ENCODE measurements at places on chromosomes 12 and 14.

- no peak for DNase-seq
Observed at GRCh38 chr12:4763549-4763948, 43.3 kb downstream of the GALNT8 start.

- no peak for DNase-seq
Observed at GRCh38 chr14:62301911-62302310, 539.7 kb downstream of the SNAPC1 start.

GRCh38 chr12:47139000-47139681, 59.4 kb upstream of the AMIGO2 start:
- DNase-seq = no peak

DNA sequence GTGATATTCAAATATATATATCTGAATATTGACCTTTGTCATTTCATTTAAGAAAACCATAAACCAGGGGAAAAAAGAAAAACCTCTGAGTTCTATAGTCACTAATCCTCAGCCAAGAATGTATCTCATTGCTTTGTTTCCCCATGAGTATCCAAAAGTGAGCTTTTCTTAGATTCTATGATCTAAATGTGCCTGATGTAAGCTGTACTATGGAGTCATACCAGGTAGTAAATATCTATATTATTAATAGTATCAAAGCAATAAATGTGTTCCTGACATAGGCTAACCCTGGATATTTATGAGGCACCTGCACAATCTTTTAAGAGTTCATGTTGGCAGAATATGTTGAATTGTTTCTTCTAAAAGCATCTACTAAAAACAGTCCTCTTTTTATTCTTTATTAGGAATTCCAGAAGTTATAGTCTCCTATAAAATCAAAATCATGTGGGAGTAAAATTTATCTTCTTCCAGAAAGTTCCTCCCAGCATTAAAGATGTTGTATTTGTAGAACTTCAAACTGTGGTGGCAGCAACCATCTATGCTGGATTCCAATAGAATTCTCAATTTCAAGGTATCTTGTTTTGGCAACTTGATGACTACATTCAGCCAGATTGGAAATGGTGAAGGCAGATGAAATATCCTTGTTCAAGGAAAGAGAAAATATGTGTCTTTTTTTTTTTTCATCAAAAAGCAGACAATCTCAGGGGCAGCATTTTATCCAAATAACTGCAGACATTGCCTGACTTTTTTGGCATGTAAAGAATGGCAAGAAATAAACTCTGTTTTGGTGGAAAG, 139.7 kb upstream of the RASSF8 start:
- DNase-seq = no peak

DNA sequence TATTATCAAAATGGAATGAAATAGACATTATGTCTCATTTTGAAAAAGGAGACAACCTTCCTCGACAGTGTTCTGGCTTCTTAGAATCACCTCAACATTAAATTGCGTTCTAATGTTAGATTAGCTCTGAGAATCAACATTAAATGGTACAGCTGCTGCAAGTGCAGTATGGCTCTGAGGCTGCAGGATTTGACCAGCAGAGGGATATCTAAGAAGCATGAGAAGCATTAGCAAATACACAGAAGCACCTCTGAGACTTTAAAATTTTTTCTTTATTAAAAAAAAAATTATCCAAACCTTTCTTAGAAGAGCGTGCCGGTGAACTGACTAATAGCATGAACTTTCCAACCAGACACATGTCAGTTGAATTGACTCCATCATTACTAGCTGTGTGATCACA, 253.4 kb upstream of the LRIG3 start:
- no peak for DNase-seq

GRCh38 chr14:62077676-62078261, 315.5 kb downstream of the SNAPC1 start:
- DNase-seq = no peak

GRCh38 chr12:52368508-52368907, 1.2 kb upstream of the KRT85 start:
- DNase-seq = no peak

DNA sequence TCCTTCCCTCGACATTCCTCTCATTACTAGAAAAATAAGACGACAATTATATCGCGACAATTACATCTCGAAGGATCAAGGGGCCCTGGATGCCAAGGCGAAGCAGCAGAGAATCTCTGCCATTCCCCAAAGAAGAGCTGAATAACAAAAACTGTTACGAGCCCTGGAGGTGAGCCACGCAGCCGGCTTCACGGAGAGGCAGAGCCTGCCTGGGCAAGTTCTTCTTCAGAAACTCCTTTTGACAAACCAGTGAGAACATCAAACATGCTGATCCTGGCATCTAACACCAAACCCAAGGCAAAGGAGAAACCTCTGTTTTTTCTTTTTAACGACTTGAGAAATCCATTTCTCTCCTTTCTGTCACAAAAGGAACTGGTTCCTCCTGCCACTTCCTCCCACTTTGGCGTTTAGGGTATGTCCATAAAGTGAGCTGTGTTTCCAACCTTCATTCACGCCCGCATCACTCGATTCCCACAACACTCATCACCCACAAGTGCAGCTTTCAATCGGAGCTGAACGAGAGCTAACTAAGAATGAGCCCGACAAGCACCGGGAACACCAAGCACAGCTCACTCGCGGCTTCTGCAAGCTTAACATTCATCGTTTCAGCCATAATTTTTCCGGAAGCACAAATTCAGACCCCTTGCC, 21.5 kb downstream of the CCDC88C start:
- DNase-seq = no peak

GRCh38 chr12:118311666-118312065, 61.0 kb downstream of the TAOK3 start:
- DNase-seq = no peak

- DNase-seq = no peak
Observed at GRCh38 chr14:34460841-34461240, 1.2 kb downstream of the SPTSSA start.

DNA sequence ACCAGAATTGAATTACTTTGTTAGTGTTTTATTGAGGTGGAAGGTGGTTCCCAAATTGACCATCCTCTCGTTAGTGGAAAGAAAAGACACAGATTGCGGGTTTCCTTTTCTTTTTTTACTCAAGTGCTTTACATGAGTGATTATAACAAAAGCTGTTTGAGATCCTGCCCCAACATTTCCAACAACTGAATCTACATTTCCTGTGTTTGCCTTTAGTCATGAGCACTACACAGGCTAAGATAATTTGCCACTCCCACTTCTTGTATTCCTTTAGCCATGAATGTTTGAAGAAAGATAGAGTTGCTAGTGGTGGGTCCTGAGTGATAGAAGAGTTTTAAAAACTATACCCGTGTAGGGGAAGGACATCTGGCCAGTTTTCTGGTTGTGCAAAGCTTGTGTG, 16.0 kb downstream of the RERGL start:
- no peak for DNase-seq

GRCh38 chr12:56221232-56221756, 428 bp downstream of the RNF41 start:
- DNase-seq = no peak

GRCh38 chr12:132169376-132169775, 25.1 kb downstream of the NOC4L start:
- DNase-seq = no peak

GRCh38 chr12:91044586-91044985, 13.2 kb downstream of the KERA start:
- DNase-seq = no peak

- no peak for DNase-seq
Observed at GRCh38 chr12:127770118-127770517, 496.9 kb upstream of the TMEM132C start.

DNA sequence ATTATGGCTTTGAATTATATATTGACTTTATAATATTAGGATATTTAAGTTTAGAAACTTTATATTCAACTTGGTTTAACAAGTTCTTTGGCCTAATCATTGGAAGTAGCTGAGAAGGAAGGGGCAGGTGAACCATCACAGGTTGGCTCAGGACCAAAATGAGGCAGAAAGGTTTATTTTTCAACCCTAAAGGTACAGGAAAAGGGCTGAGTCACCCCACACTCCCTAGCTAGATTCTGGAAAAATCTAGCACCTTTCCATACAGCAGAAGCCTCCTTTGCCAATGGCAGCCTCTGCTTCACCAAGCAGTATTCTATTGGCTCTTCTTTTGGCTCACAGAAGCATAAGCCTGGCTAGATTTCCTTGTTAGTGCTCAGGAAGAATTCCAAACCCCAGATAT, 19.3 kb upstream of the MED6 start:
- no peak for DNase-seq

- DNase-seq = no peak
Observed at GRCh38 chr12:14779834-14780233, 23.4 kb downstream of the WBP11 start.

- DNase-seq = no peak
Observed at GRCh38 chr14:75418850-75419768, 8.7 kb upstream of the JDP2 start.

GRCh38 chr12:122523846-122524718, 2.7 kb downstream of the RSRC2 start:
- no peak for DNase-seq

DNA sequence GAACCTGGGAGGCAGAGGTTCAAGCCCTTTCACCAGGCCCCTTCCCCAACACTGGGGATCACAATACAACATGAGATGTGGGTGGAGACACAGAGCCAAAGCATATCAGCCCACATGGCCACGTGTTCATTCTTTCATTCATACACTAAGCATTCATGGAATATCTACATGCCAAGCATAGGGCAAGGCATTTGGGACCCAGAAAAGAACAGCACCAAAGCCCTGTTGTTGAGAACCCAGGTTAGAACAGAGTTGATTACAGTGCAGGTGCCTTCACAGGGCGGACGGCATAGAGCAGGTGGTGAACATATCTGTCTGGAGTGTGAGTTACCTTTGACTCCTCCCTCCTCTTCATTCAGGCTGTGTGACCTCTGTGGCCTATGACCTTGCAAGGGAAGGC, 159.4 kb upstream of the GSC start:
- DNase-seq = no peak

DNA sequence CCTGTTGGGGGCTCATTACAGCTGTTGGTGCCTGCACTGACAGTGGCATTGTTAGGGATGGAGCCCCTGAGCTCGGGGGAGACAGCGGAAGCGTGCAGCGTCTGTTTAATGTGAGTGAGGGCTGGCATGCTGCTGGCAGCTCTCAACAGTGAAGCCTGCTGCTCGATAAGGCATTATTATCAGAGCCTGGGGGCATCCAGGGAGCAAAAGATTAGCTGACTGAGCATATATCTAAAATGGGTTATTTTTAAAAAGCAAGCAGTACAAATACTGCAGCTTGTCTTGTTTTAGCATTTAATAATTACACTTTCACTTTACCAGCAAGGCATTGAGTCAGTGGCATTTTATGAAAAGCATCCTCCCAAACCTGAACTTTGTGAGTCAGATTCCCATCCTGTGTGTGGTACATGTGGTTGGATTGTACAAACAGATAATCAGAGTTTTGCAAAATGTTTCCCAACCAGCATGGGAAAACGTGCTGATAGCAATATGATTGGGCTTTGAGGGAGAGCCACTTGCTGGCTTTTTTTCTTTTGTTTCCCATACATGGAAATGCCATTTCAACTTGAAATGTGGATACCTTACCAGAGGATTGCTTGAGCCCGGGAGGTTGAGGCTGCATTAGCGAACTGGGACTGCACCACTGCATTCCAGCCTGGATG, 150.8 kb downstream of the PRKCH start:
- DNase-seq = no peak

DNA sequence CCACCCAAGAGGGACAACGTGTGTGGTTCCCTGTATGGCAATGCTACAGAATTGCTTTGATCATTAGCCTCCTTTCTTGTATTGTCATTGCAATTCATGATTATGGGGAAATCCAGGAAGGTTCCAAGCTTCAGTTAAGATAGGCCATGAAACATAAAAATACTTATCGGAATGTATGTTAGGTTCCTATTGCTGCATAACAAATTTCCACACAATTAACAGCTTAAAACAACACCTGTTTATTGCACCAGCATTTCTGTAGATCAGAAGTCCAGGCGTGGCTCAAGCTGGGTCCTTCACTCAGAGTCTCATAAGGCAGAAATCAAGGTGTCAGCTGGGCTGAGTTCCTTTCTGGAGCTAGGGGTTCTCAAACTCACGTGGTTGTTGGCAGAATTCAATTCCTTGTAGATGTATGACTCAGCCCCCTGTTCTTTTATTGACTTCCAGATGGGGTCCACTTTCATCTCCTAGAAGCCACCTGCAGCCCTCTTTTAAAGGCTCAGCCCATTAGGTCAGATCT, 365.6 kb upstream of the TMPO start:
- DNase-seq = no peak

GRCh38 chr12:16454481-16454880, 107.0 kb downstream of the MGST1 start:
- no peak for DNase-seq

DNA sequence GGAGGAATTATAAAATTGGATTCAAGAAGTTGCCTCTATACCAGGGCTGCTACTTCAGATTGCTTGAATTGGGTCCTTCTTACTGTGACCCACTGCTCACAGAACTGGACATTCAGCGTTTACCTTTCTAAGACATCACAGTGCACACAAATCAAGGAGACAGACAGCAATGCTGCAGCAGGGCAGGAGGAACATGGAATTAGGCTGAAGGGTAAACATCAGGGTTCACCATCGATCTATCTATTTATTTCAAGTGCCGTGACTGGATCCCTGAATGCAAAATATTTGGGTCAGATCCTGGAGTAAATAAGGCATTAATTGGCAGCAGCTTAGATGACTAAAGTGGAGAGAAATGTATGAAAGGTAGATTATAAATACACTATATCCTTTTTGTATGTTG, 76.9 kb upstream of the HMGA2 start:
- no peak for DNase-seq

DNA sequence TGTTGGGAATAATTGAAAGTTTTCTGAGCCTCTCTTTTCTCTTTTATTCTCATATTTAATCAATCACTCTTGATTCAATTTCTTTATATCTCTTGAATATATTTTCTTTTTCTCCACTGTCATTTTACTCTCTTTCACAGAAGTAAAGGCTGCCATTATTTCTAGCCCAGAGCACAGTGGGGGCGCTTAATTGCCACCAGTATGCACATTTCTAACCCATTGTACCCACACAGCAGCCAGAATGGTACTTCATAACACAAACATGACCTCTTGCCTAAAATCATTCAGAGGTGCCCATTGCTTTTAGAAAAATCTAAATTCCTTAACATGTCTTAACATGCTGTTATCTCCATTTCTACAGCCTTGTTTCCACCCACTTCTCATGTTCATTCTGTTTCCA, 190.2 kb upstream of the LMO3 start:
- no peak for DNase-seq

GRCh38 chr14:34797747-34798583, 77.2 kb downstream of the BAZ1A start:
- DNase-seq = no peak

GRCh38 chr12:92539976-92540781, 162.6 kb upstream of the PLEKHG7 start:
- no peak for DNase-seq

- DNase-seq = no peak
Observed at GRCh38 chr14:92482621-92483319, 30.8 kb upstream of the RIN3 start.

- no peak for DNase-seq
Observed at GRCh38 chr14:58808828-58809227, 171.1 kb downstream of the DACT1 start.

Data from NCI-H1048 (cell line).